KG1 (cell line): ENCODE measurements at places on chromosomes 16 and 17.
A peak's percentile ranks its signal among the peaks of the same experiment; 100 is the strongest.

- peak; percentile 50 for DNase-seq
These were observed 217.3 kb downstream of the RBFOX3 start for GRCh38 chr17:79393358-79394052.

DNA sequence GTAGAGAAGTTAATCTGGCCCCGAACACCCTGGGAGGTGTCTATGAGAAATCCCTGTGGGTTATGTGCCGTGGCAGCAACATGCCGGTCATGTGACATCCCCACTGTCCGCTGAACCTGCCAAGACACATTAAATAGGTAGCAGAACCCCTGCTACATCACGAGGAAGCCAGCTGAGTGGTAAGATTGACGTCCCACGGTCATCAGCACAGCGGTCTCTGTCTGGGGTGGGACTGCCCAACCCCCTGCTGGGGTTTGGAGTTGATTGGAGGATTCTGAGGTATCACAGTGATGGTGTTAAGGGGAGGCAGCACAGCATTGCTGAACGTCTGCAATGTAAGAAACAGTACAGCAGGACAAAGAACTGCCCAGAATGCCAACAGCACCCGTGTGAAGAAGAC lies 2.0 kb downstream of the TMED6 start:
- no peak for DNase-seq

DNA sequence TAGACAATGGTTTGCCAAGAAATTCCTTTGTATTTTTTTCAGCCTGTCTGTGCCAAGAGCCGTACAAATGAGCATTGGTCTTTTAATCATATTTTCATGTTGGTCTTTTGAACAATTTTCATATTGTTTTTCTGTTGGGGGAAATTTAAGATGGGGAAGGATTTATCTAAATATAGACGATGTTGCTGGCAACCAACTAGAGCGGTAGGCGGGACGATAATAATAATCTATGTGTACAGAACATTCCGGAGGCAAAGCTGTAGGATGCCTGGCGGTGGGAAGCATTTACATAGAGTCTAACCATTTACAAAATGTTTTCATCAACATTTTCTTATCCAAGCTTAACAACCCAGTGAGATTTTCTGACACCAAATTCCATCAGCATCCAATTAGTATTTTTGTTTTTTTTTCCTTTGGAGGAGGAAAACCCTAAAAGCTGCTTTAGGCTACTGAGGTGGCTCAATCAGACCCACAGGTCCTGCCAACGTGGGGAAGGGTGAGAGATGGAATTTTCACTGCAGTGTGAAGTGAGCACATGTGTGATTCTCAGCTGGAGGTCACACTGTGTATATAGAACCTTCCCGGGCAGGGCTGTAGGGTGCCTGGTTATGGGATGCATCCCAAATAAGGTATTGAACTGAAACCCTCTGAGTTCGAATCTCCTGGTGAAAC lies 11.7 kb upstream of the SEC14L1 start:
- no peak for DNase-seq

DNA sequence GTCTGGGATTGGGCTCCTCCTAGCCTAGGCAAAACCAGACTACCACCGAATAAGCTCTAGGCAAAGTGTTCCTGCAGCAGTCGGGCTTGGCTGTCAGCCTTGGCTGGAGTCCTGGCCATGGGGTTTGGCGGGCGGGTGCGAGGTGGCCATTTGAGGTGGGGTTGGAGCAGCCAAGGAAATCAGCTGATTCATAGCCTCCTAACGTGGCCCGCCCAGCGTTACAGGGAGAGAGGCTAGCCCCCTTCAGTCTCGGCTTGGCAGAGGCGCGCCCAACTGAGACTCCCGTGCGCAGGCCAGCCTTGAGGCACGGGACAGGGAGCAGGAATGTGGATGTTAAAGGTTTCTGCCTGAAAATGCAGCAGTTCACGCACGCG lies 1.9 kb downstream of the PMP22 start:
- no peak for DNase-seq
